BJ (cell line): ENCODE measurements at places on chromosomes 3 and 15. TPM values are rescaled to one million over a fixed set of nuclear protein-coding genes. Genes with fewer than 3 reads are reported as not detected.

The SUCLG2 gene
- polyA plus RNA-seq = 21.3 and 29.9 TPM in 2 replicates

GRCh38 chr3:35291471-35292236 is 347.7 kb upstream of the ARPP21 start:
- DNase-seq = no peak

GRCh38 chr15:38905632-38906031 is 341.0 kb upstream of the RASGRP1 start:
- DNase-seq = no peak

- DNase-seq = no peak
These were observed 36.1 kb downstream of the EXD1 start for GRCh38 chr15:41194444-41194843.

- no peak for DNase-seq
These were observed 39.3 kb downstream of the RHCG start for GRCh38 chr15:89457086-89457485.
